Sigmoid colon (tissue), 7 donors: ENCODE measurements at places on chromosomes 7 and 10. TPM values are rescaled to one million over a fixed set of nuclear protein-coding genes. Genes with fewer than 3 reads are reported as not detected.

OPN4 gene
- polyA plus RNA-seq = not detected

NODAL gene
- not detected for polyA plus RNA-seq

MBL2 gene
- not detected for polyA plus RNA-seq

BET1 gene
- 38.1 TPM for polyA plus RNA-seq

MMP21 gene
- polyA plus RNA-seq = not detected
